HT1080 (cell line): ENCODE measurements at places on chromosomes 7 and 10. TPM values are rescaled to one million over a fixed set of nuclear protein-coding genes. Genes with fewer than 3 reads are reported as not detected.

Gene TMEM130
- total RNA-seq = not detected in 2 replicates

GRCh38 chr7:151511946-151512345, 7.7 kb downstream of the RHEB start:
- no peak for DNase-seq

GRCh38 chr7:105352018-105352612, 36.6 kb downstream of the SRPK2 start:
- DNase-seq = peak; percentile 92

GRCh38 chr7:138581065-138581464, 120.1 kb downstream of the SVOPL start:
- no peak for DNase-seq

Gene MYO1G
- 0.10 TPM in 1 of 2 replicates, not detected in the other for total RNA-seq

DNA sequence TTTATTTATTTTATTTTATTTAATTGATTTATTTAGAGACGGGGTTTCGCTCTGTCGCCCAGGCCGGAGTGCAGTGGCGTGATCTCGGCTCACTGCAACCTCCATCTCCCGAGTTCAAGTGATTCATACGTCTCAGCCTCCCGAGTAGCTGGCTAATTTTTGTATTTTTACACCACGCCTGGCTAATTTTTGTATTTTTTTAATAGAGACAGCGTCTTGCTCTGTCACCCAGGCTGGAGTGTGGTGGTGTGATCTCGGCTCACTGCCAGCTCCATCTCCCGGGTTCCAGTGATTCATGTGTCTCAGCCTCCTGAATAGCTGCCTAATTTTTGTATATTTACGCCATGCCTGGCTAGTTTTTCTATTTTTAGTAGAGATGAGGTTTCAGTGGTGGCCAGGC, 34.2 kb downstream of the AP5Z1 start:
- DNase-seq = no peak

DNA sequence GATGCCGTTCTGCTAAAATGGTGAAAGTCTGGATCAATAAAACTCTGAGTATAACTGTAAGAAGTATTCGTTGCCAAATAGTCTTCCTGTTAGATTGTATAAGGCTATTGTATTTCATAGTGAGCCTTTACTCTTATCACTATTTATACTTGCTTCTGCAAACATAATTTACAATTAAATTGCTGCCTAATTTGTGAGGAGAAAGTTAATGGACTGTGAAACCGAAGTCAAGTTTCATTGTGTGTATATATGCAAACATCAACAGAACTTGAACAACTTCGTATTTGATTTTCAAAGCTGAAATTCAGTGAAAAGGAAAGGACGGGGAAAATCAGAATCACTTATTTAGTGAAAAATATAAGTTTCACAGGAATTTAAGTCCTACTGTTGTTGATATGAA, 135.9 kb upstream of the CCDC6 start:
- DNase-seq = no peak

Gene GDF2
- not detected in 2 replicates for total RNA-seq

Gene OR2A42
- not detected in 2 replicates for total RNA-seq

DNA sequence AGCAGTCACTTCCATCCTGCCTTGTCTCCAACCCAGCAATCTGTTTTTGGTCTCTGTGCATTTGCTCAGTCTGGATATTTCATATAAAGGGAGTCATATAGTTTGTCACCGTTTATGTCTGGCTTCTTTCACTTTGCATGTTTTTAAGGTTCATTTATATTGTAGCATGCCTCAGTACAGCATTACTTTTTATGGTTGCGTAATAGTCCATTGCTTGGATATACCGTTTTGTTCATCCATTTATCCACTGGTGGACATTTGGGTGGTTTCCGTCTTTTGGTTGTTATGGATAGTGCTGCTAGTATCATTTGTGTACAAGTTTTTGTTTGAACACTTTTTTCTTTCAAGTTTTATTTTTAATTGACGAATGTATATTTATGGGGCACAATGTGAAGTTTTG, 18.2 kb downstream of the TBC1D12 start:
- DNase-seq = no peak

GRCh38 chr10:108410236-108410635, 1245.7 kb upstream of the SORCS1 start:
- no peak for DNase-seq

Gene CTAGE8
- total RNA-seq = not detected in 2 replicates

DNA sequence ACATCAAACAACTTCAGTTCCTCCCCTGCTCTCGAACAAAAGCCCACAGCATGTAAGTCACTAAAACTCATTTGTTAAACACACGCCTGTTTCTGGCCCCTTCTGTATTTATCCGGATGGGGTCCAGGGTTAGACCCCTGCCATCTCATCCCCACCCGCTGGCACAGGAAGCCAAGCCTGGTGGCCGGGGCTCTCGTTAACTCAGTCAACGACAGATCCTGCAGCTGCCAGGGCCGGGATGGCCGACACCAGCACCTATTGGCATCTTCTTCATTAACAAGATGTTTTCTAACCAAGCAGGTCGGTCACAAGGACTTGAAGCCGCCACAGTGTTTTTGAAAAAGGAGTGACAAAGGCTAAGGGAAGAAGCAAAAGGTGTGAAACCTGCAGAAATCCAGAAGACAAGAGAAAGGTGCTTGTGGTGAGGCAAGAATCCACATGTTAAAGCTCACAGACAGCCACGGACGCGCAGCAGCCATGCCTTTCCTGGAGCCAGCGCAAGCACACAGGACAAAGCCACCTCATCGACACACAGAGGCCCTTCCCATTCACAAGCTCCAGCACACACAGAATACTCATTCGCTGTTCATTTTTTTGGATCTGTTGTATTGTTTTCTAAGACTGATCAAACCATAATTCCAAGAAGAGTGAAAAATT, 202.7 kb downstream of the DIP2C start:
- no peak for DNase-seq

- DNase-seq = no peak
These were observed 15.4 kb upstream of the MYL7 start for GRCh38 chr7:44156453-44157010.

DNA sequence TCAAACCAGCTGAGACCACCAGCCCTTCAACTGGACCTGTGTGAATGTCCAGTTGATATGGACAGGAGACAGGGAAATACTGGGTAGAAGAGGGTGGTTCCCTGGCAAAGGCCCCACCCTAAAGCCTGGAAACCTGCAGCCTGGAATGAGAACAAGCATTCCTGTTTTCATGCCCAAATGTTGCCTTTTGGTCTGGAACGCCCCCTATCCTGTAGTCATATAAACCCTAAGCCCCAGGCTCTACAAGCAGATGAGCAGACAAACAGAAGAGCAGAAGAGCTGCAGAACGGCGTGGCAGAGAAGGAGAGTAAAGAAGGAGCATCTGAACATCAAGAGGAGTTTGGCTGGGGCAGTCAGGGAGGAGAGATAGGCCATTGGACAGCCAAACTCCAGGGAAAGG, 38.4 kb downstream of the SYPL1 start:
- no peak for DNase-seq

Gene CRTAC1
- not detected in 2 replicates for total RNA-seq
